ENCODE measurements at places on chromosomes 7 and 10. TPM values are rescaled to one million over a fixed set of nuclear protein-coding genes. Genes with fewer than 3 reads are reported as not detected.

GRCh38 chr7:14850039-14850438, 52.5 kb downstream of the DGKB start:
- H3K4me3 ChIP-seq: no peak overlapping the region
- peaks cover 9% of the 10 kb centered on the region for H3K4me1 ChIP-seq
- DNase-seq: no peak
- H3K27ac ChIP-seq: no peak overlapping the region
- H3K27me3 ChIP-seq: no peaks in the 10 kb centered on the region

GRCh38 chr10:21993360-21994001, 10.0 kb downstream of the DNAJC1 start:
- no peak overlapping the region for H3K27ac ChIP-seq
- no peak for DNase-seq
- H3K36me3 ChIP-seq: no peaks in the 10 kb centered on the region

GRCh38 chr10:109851616-109852474, 71.5 kb downstream of the XPNPEP1 start:
- no peak for DNase-seq
- peaks cover 8% of the 10 kb centered on the region for H3K4me1 ChIP-seq
- H3K27ac ChIP-seq: no peak overlapping the region
- H3K4me3 ChIP-seq: no peak overlapping the region
- H3K36me3 ChIP-seq: no peaks in the 10 kb centered on the region

DNA sequence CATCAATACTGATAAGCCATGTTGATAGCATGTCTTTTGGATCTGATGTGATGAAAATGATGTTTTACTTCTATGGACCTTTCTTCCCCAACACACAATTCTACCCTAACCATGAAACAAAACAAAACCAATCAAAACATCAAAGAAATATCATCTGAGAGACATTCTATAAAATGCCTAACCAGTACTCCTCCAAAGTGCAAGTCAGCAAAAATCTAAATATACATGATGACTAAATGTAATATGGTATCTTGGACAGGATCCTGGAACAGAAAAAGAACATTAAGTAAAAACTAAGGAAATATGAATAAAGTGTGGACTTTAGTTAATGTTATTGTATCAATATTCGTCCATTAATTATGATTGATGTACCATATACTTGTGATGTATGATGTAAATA, 625.1 kb downstream of the MAGI2 start:
- no peak overlapping the region for H3K4me3 ChIP-seq
- no peaks in the 10 kb centered on the region for H3K36me3 ChIP-seq
- H3K4me1 ChIP-seq: no peaks in the 10 kb centered on the region
- H3K27ac ChIP-seq: no peak overlapping the region

DNA sequence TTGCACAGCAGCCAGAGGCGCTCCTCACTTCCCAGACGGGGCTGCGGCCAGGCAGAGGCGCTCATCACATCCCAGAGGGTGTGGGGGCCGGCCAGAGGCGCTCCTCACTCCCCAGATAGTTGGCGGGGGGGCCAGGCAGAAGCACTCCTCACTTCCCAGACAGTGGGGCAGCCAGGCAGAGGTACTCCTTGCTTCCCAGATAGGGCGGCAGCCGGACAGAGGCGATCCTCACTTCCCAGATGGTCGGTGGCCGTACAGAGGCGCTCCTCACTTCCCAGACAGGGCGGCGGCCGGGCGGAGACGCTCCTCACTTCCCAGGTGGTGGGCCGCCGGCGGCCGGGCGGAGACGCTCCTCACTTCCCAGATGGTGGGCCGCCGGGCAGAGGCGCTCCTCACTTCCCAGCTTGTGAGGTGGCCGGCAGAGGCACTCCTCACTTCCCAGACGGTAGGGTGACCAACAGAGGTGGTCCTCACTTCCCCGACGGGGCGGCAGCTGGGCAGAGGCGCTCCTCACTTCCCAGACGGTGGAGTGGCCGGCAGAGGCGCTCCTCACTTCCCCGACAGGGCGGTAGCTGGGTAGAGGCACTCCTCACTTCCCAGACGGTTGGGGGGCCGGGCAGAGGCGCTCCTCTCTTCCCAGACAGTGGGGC, 26.5 kb downstream of the CCNY start:
- H3K36me3 ChIP-seq: peaks cover 9% of the 10 kb centered on the region
- no peak overlapping the region for H3K27ac ChIP-seq
- H3K27me3 ChIP-seq: no peaks in the 10 kb centered on the region
- DNase-seq: no peak
- H3K4me3 ChIP-seq: no peak overlapping the region

- peaks cover 31% of the 10 kb centered on the region for H3K4me1 ChIP-seq
- DNase-seq: peak; percentile 87
- H3K4me3 ChIP-seq: no peak overlapping the region
- no peaks in the 10 kb centered on the region for H3K27me3 ChIP-seq
- peak overlapping the region; percentile 44 for H3K27ac ChIP-seq
Measured at GRCh38 chr7:100563809-100564400, 9.8 kb downstream of the SAP25 start.

DNA sequence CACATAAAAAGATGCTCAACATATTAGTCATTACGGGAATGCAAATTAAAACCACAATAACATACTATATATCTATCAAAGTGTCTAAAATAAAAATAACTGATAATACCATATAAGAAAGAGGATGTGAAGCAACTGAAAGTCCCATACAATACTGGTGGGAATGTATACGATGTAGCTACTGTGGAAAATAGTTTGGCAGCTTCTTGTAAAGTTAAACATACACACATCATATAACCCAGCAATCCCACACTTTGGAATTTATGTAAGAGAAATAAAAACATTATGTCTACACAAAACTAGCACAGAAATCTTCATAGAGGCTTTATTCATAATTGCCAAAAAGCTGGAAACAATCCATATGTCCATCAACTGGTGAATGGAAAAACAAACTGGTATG, 10.5 kb upstream of the COMMD3 start:
- no peaks in the 10 kb centered on the region for H3K27me3 ChIP-seq
- H3K4me1 ChIP-seq: peaks cover 9% of the 10 kb centered on the region
- no peak overlapping the region for H3K27ac ChIP-seq
- H3K4me3 ChIP-seq: no peak overlapping the region

DNA sequence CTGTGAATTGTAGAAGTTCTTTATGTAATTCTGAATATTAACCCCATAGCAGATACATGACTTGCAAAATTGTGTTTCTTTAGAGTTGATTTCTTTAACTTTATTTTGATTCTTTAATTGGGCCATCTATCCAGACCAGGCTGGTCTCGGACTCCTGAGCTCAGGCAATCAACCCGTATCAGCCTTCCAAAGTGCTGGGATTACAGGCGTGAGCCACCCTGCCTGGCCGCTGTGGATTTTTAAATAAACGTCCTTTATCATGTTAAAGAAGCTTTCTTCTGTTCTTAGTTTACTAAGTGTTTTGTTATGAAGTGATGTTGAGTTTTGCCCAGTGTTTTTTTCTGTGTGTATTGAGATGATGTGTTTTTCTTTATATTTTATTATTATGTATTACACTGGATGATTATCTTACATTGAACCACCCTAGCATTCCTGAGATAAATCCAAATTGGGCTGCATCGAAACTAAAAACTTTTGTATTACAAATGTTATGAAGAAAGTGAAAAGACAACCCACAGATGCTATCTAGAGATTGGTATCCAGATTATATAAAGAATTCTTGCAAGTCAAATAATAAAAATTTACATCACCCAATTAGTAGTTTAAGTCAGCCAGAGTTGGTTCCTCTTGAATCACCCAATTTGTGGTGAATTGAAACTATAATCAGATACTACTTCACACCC, 118.1 kb downstream of the TPST1 start:
- no peaks in the 10 kb centered on the region for H3K36me3 ChIP-seq
- no peak overlapping the region for H3K4me3 ChIP-seq
- H3K4me1 ChIP-seq: no peaks in the 10 kb centered on the region
- peaks cover 8% of the 10 kb centered on the region for H3K27me3 ChIP-seq

GRCh38 chr7:2640846-2641316, 9.1 kb downstream of the TTYH3 start:
- DNase-seq: no peak
- H3K36me3 ChIP-seq: no peaks in the 10 kb centered on the region
- no peak overlapping the region for H3K27ac ChIP-seq
- no peaks in the 10 kb centered on the region for H3K27me3 ChIP-seq
- peaks cover 17% of the 10 kb centered on the region for H3K4me1 ChIP-seq

GRCh38 chr10:91891125-91892001, 17.9 kb downstream of the FGFBP3 start:
- peaks cover 10% of the 10 kb centered on the region for H3K4me1 ChIP-seq
- DNase-seq: no peak
- no peak overlapping the region for H3K27ac ChIP-seq
- peaks cover 2% of the 10 kb centered on the region for H3K36me3 ChIP-seq

DNA sequence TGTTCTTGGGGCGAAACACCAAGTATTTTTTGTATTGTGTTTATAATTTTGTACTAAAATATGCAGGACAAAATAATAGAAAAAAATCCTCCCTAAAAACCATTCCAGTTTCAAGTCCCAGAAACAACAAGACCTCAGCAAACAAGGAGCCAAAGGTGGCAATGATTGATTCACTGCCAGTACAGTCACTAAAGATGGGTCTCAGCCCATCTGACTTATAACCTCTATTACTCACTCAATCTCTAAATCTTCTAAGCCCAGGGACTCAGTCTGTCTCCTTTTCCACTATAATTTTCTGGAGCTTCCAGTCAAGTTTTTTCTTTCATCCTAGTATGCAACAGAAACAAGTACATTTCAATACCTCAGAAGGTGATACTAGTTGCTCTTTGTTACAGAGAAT, 33.3 kb downstream of the SNX13 start:
- peaks cover 19% of the 10 kb centered on the region for H3K4me1 ChIP-seq
- H3K4me3 ChIP-seq: no peak overlapping the region
- peaks cover 24% of the 10 kb centered on the region for H3K36me3 ChIP-seq
- no peak overlapping the region for H3K27ac ChIP-seq
- no peaks in the 10 kb centered on the region for H3K27me3 ChIP-seq

GRCh38 chr10:50033481-50033880, 34.3 kb upstream of the WASHC2A start:
- no peaks in the 10 kb centered on the region for H3K36me3 ChIP-seq
- DNase-seq: no peak
- H3K27me3 ChIP-seq: peaks cover 6% of the 10 kb centered on the region

Gene VPS26A
- total RNA-seq: 53.6 TPM

Gene INTS15
- 40.4 TPM for total RNA-seq

Gene SKAP2
- total RNA-seq: 21.3 TPM

Gene INMT
- 0.12 TPM for total RNA-seq

Gene ACBD7
- 1.9 TPM for total RNA-seq

Gene AIFM2
- total RNA-seq: 12.6 TPM

Gene HOXA4
- total RNA-seq: not detected

Gene GFRA1
- not detected for total RNA-seq

Gene MYL10
- not detected for total RNA-seq

Gene ZEB1
- total RNA-seq: 57.0 TPM

Data from activated CD8-positive, alpha-beta memory T cell treated with anti-CD3 and anti-CD28 coated beads, Interleukin-2, amount 10 ng/mL, durations not matched to agents 7 days and 5 days (primary cell).